ENCODE measurements at places on chromosomes 5 and 9. TPM values are rescaled to one million over a fixed set of nuclear protein-coding genes. Genes with fewer than 3 reads are reported as not detected.

The STKLD1 gene
- 0.26 TPM for total RNA-seq

The KDM4C gene
- 22.4 TPM for total RNA-seq

- DNase-seq: peak; percentile 26
These were observed 2.9 kb upstream of the CNTRL start for GRCh38 chr9:121071756-121072421.

- no peak for DNase-seq
These were observed 2200.4 kb upstream of the C9orf72 start for GRCh38 chr9:29773676-29774075.

DNA sequence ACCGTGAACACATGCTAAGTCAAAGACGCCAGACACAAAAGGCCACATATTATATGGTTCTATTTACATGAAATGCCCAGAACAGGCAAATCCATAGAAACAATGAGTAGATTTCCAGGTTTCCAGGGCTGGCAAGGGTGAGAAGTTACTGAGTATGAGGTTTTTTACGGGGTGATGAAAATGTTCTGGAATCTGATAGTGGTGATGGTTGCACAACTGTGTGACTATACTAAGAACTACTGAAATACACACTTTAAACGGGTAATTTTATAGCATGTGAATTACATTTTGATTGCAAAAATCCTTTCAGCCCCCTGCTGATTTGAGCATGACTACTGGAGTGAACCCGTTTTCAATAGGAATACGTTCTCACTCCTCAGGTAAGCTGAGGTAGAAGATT is 46.7 kb upstream of the TBC1D9B start:
- DNase-seq: no peak

The CEMIP2 gene
- total RNA-seq: 645 TPM

The SPINK6 gene
- not detected for total RNA-seq

All from dermis microvascular lymphatic vessel endothelial cell (primary cell).